ENCODE measurements at places on chromosomes 2 and 18. TPM values are rescaled to one million over a fixed set of nuclear protein-coding genes. Genes with fewer than 3 reads are reported as not detected.
A peak's percentile ranks its signal among the peaks of the same experiment; 100 is the strongest.

DNA sequence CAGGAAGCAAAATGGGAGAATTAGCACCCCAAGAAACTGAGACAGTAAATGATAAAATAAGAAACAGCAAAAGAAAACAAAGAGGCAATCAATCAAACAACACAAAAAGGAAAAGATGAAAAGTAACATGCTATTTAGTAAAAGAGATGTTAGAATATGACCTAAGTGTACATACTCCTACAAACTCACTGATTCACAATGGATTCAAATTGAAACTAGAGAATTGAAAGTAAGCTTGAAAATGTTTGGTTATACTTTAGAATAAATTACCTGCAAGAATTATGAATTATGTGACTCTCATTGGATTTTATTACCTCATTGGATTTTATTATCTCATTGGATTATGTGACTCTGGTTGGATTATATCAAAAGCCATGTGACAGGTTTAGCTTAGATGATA, 22.8 kb upstream of the CCNYL1 start:
- no peak for DNase-seq

The TMEM200C gene
- polyA plus RNA-seq, result 1.4 TPM

GRCh38 chr2:206766057-206766930, 888 bp downstream of the FASTKD2 start:
- no peak for DNase-seq

The EIF2AK3 gene
- polyA plus RNA-seq, result 28.0 TPM

The MC2R gene
- polyA plus RNA-seq, result not detected

The IL18R1 gene
- polyA plus RNA-seq, result 3.2 TPM

The ALPG gene
- polyA plus RNA-seq, result not detected

GRCh38 chr2:152925547-152926448, 207.4 kb downstream of the ARL6IP6 start:
- DNase-seq, result peak; percentile 43

DNA sequence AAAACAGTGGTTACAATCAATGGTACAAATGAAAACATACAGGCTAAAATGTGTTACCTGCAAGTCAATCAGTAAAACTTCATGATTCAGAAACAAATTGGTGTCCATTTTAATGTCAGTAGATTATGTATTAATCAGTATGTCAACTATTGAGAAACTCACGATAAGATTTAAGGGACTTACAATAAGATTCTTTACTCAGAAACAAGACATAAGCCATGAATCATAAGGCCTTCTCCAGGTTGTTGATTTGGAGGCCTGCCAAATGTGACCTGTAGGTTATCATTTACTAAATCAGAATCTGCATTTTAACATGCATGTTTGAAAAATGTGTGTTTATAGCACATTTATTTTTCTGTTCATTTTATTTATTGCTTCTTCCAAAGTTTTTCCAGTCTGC, 623.1 kb downstream of the CCDC85A start:
- DNase-seq, result no peak

DNA sequence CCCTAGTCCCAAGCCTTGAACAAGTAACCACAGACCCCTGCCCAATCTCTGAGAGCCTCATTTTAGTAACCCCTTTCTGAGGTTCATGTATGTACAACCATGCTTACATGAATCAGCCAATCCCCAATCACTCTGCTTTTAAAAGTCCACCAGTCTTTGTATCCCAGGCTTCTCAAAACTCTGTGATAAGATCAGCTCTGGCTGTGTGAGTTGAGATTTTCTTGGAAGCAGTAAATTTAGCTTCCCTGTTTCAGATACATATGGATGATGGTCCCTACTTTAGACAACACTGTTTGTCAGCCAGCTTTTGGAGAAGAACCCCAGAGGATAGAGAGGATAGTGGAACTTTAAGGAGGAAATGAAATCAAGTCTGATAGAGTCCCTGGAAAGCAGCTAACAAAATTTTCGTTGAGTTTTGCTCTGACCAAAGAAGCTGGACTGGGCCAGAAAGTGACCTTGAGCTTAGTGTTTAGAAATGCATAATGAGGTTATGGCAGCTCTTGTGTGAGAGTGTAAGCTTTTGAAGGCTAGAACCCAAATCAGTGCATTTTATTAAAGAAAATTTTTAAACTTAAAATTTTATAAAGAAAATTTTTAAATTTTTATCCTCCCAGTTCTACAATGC, 3.7 kb downstream of the ADNP2 start:
- DNase-seq, result no peak

GRCh38 chr18:48852292-48852691, 98.5 kb downstream of the SMAD7 start:
- DNase-seq, result no peak

- peak; percentile 27 for DNase-seq
Measured at GRCh38 chr2:138829326-138829919, 49.2 kb upstream of the NXPH2 start.

The FRZB gene
- polyA plus RNA-seq, result 10.9 TPM

DNA sequence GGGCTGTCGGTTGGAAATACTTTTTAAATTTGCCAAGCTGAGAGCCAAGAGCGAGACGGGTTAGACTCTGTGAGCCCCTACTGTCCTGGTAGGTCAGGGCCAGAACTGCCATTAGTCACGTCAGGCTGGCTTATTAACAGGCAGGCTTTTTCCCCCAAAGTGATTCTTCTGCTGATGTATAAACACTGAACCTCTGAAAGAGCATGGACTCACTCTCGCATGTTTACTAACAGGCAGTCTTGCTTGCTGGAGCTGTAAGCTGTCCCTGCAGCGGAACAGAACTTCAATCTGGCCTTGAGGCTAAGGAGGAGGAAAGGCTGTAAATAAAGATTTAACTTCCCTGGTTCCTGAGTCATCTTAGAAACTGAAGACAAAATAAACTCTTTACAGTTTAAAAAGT, 288.4 kb downstream of the PIEZO2 start:
- DNase-seq, result peak; percentile 37

GRCh38 chr2:215668378-215668775, 232.5 kb upstream of the FN1 start:
- no peak for DNase-seq

GRCh38 chr18:78993014-78993926, 13.7 kb downstream of the SALL3 start:
- DNase-seq, result no peak

The NEU2 gene
- polyA plus RNA-seq, result not detected

The ARL4C gene
- polyA plus RNA-seq, result 51.6 TPM

The SPATA3 gene
- not detected for polyA plus RNA-seq

The RNF125 gene
- 2.7 TPM for polyA plus RNA-seq

- no peak for DNase-seq
Measured at GRCh38 chr2:55887351-55887750, 36.2 kb downstream of the EFEMP1 start.

DNA sequence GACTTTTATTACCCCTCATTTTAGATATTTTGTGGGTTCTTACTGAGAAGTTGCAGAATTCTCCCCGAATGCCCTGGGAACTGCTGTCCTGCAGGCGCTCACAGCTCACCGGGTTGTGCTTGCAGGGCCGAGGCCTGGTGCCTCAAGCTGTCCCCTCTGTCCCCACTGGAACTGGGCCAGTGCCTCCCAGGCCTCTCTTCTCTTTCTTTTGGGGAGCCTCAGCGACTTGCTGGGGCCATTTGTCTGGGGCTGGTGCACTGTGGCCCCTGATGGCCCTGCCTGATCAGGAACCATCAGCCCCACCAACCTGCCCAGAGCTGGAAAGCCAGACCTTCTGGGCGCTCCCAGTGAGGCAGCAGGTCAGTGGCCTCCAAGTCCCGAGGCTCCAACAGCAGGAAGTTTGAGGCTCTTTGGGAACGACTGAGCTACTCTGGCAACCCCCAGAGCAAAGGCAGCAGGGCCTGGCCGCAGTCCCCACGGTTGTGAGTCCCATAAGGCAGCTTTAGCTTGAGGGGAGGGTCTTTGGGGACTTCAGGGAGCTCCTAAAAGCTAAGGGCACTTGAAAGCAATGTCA, 14.7 kb upstream of the NEU4 start:
- no peak for DNase-seq

The STON1 gene
- polyA plus RNA-seq, result 39.3 TPM

- no peak for DNase-seq
Measured at GRCh38 chr2:181163139-181163538, 182.7 kb downstream of the UBE2E3 start.

The IL36A gene
- not detected for polyA plus RNA-seq

The CD8B2 gene
- 0.23 TPM for polyA plus RNA-seq

DNA sequence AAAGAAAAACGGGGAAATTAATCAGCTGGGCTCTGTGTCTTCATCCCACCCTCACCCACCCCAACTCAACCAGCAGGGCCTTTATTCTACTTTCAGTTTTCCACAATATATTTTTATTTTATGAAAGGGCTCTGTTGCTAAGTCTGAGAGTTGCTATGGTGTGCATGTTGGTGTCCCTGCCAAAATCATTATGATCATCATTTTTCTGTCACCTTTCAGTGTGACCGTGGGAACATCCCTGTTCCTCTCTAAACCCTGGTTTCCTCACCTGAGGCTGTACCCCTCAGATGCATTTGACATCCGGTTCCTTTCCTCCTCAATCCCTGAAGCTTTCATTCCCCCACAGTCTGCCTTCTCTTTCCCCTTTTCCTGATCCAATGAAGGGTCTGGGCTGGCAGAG, 180.5 kb downstream of the ZFP36L2 start:
- DNase-seq, result no peak

DNA sequence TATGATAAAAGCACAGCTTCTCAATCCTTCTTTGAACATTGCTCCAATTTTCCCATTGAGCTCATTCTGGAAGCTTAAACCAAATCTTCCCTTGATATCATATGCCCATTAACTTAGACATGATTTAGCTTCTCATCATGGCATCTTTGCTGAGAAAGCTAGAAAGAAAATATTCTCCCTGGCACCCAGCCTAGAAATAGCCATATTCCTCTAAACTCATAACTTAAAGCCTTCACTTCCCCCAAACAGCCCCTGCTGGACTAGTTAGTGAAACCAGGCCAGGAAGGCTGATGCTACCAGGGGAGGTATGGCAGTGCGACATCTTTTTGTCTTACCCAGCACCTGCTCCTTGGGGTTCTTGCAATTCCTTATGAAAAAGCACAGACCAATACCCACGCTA, 4.3 kb downstream of the AAK1 start:
- DNase-seq, result no peak

DNA sequence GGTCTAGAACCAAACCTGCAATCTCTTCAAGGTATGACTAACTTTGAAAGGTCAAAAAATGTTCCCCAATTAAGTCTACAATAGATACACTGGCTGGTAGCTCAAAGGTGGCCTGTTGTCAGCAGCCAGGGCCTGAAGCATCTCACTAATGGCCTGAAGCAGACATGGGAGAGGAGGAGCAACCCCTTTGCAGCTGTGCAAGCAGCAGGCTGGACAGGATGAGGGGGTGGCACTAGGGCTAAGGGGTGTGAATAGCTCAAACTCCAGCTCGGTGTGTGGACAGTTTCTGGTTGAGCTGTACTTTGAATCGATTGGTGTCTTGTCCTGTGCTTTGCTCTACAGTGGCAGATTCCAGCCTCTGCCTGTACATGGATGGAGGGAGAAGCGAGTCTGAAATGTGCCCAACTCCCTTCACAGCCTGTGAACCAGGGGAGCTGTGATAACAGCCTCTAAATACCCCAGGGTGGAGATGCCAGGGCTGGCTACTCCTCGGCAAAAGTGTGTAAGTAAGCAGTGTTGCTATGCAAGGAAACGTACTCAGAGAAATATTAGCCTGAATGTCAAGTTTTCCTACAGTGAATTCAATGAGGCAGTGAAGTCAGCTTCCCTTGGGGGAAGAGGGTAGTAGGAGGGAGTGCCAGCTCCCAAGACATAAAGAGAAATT, 34.7 kb upstream of the DTNB start:
- DNase-seq, result no peak

The CFAP65 gene
- 0.28 TPM for polyA plus RNA-seq

The SOX11 gene
- polyA plus RNA-seq, result 22.9 TPM

The MC5R gene
- polyA plus RNA-seq, result 0.22 TPM

The MYO3B gene
- 7.8 TPM for polyA plus RNA-seq

The ANKRD29 gene
- 0.93 TPM for polyA plus RNA-seq

The PCARE gene
- polyA plus RNA-seq, result 0.43 TPM

DNA sequence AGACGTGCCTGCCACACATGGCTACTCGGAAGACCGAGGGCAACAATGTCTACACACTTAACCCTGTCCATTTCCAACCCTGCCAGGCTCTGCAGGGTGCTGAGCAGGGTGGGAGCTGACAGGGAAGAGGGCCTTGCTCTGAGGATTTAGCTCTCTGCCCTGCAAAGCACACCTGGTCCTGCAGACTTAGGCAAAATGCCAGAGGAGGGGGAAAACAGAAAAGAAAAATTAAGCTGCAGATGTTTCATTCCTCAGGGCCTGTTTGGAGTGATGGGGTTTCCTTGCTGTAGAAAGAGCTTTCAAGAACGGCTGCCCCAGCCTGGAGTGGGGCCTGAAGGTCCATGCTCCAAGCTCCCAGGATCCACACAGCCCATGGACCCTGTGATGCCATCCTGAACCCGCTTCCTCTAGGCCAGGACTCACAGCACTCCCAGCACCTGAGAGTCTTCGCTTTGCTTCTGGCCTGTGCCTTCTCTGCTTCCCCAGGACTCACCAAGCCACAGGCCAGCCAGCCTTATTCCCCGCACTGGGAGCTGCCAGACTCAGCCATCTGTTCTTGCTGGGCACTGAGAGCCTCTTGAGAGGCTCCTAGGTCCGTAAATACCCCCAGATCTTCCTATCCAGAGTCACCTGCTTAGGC, 9.1 kb upstream of the TEX51 start:
- no peak for DNase-seq

GRCh38 chr2:124810132-124810531, 785.0 kb downstream of the CNTNAP5 start:
- peak; percentile 34 for DNase-seq

The MRPL44 gene
- 37.3 TPM for polyA plus RNA-seq

GRCh38 chr2:7023542-7023941, 106.3 kb downstream of the RNF144A start:
- DNase-seq, result no peak

GRCh38 chr2:11947956-11948355, 201.5 kb downstream of the LPIN1 start:
- DNase-seq, result no peak

All from left kidney (tissue), 8 donors.